ENCODE measurements at places on chromosomes 4 and X.
A peak's percentile ranks its signal among the peaks of the same experiment; 100 is the strongest.

- DNase-seq, result no peak
These were observed 57.8 kb downstream of the RAP1GDS1 start for GRCh38 chr4:98319021-98319420.

DNA sequence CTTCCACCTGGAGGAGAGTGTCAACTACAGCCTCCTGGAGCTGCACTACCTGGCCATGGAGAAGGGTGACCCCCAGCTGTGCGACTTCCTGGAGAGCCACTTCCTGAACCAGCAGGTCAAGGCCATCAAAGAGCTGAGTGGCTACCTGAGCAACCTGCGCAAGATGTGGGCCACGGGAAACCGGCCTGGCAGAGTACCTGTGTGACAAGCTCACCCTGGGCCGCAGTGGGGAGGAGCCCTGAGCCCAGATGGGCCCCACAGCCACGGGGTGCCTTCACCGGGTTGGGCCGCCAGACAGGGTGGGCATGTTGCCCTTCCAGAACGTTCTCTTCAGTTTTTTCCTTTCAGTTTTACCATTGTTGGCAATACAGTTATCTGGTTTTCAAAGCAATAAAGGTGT lies 15.2 kb upstream of the FAM47A start:
- no peak for DNase-seq

DNA sequence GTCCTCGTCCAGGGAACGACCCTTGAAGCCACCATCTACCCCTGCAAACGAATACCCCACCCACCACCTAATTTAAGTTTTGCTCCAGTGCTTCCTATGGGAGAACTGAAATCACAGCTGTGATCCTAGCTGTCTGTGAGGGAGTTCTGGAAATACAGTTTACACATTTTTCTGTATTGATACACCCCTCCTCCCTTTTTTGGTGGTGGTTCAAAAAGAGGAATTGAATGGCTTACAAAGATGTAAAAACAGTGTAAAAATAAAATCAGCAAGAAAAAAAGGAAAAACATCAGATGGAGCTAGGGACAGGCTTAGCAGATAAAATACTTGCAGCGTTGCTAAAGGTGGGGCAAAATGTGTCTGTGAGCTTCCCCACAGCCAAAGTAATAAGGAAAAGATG lies 86.6 kb downstream of the SORCS2 start:
- no peak for DNase-seq

GRCh38 chr4:77618383-77619241 lies 13.0 kb downstream of the CXCL13 start:
- DNase-seq, result peak; percentile 27

- DNase-seq, result no peak
These were observed 49.9 kb downstream of the PCDH7 start for GRCh38 chr4:30770049-30770549.

DNA sequence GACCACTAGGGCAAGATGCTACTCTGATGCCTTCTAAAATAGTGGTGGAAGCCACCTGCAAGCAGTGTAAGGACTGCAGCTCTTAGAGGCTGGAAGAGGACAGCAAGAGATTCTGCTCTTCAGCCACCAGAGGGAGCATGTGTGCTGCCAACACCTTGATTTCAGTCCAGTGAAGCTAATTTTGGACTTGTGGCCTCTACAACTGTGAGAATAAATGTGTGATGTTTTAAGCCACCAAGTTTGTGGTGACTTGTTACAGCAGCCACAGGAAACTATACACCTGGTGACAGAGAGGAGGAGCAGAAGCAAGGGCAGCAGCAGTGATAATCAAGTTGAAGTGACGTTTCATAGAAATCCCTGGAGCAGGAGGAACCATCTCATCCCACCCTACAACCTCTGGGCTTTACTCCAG lies 55.9 kb downstream of the FGFBP1 start:
- peak; percentile 17 for DNase-seq

- DNase-seq, result no peak
These were observed 171.8 kb upstream of the FGF16 start for GRCh38 chrX:77275392-77275791.

DNA sequence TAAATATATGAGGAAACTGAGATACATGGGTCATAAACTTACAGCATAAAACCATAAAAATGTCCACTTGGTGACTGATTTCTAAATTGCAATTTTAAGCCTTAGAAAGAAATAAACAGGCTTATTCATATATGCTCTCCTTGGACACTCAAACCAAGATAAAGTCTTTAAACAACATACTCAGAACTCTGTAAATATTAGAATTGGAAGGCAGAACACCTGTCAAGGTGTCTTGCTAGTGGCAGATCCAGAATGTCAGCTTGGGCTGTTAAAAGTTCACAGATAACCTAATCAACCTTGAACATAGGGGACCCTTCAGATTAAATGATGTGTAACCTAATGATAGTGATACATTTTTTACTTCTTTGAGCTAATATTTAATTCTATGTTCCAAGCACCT lies 208.1 kb upstream of the ARSJ start:
- no peak for DNase-seq

- DNase-seq, result peak; percentile 88
These were observed at the start of gene SPATA4 for GRCh38 chr4:176195184-176195978. TSS of gene SPATA4 (minus strand) at chr4:176195585. CDS start at chr4:176195562, 23 bp downstream.

DNA sequence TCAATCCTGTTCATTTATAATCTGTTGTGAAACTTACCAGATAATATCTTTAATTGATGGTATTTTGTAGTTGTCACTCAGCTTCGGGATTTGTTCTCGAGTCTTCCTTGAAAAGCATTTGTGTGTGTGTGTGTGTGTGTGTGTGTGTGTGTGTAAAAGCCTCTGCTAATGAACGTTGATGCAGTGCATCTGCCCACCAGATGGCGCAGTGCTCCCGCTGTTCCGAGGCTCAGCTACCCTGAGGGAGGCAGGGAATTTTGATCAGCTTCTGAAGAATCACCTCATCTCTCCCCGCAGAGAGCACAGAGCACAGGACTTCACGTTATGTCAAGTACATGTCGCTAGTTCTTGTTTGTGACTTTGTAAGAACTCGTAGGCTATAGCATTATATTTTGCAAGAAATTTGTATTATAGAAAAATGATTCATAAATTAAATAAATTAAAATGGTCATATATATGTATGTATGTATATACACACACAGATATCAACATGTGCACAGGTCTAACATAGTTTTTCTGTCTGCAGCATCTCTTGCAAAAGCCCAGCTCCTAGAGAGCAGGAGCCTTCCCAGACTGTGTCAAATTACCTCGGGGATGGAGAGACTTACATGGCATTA lies 316.7 kb upstream of the IGFBP7 start:
- DNase-seq, result no peak

DNA sequence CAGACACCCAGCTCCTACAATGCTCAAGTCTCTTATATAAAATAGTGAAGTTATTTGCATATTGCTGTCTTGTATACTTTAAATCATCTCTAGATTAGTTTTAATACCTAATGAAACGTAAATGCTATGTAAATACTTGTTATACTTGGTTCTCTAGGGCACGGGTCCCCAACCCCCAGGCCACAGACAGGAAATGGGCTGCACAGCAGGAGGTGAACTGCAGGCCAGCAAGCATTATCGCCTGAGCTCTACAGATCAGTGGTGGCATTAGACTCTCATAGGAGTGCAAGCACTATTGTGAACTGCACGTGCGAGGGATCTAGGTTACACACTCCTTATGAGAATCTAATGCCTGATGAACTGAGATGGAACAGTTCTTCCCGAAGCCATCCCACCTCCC lies 395.9 kb upstream of the EMCN start:
- no peak for DNase-seq

DNA sequence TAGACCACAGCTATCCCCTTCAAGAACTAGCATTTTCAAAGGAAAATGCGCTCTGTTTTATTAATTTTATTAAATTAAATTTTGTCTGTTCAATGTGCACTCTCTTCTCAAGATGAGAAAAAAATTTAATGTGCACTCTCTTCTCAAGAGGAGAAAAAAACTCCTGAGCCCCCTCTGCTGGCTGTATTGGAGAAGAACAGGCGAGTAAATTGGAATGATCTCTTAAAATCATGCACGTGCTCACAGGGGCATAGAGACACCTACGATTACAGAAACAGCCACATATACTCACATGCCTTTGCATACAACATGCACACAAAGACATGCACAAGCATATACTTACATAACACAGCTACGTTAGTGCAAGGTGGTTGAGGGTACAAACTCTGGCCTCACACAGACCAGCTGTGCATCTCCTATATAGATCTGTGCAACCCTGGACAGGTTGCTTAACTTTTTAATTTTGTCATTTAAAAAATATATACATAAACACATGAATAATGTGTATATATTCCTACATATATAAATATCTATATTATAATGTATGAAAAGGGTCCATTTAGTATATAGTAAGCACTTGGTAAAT lies 176.2 kb upstream of the CXorf66 start:
- peak; percentile 16 for DNase-seq

GRCh38 chr4:183722731-183723560 lies 63.9 kb downstream of the TRAPPC11 start:
- DNase-seq, result peak; percentile 19

- no peak for DNase-seq
These were observed 165.6 kb upstream of the S100G start for GRCh38 chrX:16484338-16484737.

DNA sequence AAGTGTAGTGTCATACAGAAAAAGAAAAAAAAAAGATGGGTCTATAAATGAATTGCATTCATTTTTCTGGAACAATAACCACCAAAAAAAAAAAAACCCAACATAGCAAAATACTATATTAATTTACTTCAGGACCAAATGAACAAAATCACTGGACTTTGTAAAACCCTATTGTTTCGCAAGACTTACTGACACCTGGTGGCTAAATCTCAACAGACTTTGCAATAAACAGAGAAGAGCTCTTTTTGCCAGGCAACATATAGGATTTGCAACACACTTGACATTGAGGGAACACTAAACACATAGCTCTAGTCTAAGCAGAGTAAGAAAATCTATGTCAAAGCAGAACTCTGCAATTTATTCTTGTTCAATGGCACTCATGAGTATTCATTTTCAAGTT lies 990.2 kb downstream of the STPG2 start:
- DNase-seq, result no peak

- DNase-seq, result no peak
These were observed 217.6 kb downstream of the SNCA start for GRCh38 chr4:89619206-89619962.

DNA sequence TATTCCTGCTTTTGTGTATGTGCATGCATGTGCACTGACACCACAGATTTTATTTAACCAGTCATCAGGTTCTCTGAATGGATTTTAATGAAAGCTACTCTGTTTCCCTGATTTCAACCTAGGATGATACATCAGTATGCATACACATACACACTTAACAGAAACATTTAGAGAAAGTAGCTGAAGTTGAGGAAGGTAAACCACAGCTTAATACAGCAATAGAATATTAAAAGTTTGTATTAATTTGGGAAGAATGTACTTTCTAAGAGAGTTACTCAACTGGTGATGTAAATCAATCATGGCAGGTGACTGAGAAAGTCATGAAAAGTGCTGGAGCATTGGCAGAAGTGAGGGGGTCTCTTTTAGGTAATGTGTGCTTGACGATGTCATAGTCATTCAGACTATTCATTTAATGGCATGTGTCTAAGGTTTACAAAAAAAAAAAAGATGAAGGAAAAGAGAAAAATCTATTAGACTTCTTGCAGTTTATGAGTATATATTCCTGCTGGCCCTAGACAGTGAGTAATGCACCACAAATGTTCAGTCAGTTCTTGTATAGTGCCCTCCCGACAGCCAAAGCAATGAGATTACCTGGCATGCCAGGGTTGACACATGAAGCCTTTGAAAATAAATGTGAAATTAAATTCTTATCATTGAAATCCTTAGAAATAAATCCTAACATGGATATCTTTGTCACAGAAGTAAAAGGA lies 187.6 kb downstream of the RAPGEF2 start:
- DNase-seq, result no peak

DNA sequence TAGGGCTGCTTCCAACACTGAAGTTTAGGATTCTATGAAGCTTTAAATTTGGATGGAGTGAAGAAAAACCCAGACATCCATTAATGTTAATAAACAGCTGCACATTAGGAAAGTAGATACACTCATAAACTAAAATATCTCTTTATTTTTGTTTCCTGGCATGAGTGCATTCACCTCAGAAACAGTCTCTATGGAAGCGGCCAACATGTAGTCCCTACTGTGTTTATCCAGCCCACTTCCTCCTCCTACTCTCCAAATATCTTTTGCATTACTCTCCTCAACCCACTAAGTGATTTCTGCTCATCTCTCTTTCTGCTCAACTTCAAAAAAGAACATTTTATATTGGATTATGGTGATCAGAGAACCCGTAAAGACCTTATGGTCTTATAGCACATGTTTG lies 180.3 kb upstream of the MXRA5 start:
- DNase-seq, result no peak

Measured in T follicular helper cell (primary cell).